ENCODE measurements at places on chromosomes 2 and 18.
A peak's percentile ranks its signal among the peaks of the same experiment; 100 is the strongest.

- no peak for DNase-seq
These were observed 1462.8 kb upstream of the LRRTM1 start for GRCh38 chr2:81767187-81767912.

GRCh38 chr2:100262555-100263320 is 59.6 kb downstream of the LONRF2 start:
- peak; percentile 77 for DNase-seq

DNA sequence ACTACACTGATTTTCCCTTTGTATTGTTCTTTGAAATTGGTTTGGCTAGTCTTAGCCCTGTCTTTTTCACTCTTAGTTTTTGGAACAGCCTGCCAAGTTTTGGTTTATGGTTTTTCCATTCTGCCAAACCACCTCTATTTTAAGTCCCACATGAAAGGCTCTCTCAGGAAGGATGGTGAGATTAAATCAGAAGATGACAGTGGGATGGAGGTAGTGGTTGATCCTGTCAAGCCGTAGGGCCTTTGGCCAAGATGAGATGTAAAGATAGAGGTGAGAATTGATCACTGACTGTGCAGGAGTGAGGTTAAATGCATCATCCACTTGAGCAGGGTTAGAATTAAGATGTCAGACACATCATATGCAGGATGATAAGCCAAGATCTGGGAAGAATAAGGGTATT is 948.5 kb downstream of the SLC4A3 start:
- DNase-seq: no peak

GRCh38 chr2:45194596-45194995 is 185.3 kb upstream of the SIX2 start:
- no peak for DNase-seq

- DNase-seq: no peak
These were observed 181.8 kb upstream of the NT5C1B start for GRCh38 chr2:18771212-18771611.

DNA sequence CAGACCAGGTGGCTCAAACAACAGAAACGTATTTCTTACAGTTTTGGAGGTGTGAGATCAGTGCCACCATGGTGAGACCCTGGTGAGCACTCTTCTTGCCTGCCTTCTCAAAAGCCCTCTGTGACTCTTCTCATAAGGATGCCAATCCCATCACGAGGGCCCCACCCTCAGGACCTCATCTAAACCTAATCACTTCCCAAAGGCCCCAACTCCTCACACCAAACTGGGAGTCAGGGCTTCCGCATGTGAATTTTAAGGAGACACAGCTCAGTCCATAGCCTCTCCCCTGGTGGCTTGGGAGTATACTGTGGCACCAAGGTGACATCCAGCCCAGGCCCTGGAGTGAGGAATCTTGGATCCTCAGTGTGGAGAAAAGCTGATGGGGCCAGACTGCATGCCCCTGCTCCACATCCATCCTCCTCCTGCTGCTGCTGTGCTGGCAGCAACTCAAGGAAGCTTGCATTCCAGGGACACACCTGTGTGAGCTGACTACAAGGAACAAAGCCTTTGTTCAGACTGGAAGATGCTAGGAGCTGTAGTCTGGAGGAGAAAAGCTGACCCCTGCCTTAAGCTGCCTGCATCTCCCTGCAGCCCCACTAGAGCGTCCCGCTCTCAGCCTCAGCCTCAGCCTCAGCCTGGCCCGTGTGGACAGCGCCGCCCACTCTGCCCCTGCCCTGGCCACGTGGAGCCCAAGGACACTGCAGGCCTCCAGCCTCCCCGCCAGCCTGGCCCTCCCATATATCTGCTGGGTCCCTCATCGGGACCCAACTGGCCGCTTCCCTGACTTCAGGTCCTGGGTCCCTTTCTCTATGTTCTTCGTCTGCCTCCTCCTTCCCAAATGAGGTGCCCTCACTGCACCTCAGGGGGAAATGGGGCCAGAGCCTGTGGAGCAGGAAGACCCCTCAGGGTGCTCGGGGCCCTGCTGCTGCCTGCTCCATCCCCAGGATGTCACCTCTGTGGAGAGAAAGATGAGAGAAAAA is 87.8 kb upstream of the RAB6C start:
- no peak for DNase-seq

DNA sequence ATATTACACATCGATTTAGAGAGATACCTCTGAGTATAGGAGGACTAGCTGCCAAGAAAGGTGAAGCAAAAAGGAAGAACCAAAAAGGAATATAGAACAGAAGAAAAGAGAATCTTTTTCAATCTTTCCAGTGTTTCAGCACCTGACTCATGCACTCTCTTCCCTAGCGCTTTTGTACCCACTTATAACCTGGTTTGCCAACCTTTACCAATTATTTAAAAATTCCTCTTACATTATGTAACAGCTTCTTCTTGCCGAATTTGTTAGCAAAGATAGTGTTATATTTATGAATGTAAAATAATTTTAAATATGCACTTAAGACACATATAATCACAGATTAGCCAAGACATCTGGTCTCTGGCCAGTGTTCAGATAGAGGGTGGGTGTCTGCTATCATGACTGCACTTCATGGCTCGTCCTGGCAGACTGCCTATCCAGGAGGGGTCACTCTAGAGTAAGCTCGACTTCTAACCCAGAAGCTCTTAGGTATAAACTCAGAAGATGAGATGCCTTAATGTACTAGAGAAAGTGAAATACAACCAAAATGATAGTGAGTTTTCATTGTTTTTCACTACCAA is 122.9 kb downstream of the ATAD2B start:
- no peak for DNase-seq

DNA sequence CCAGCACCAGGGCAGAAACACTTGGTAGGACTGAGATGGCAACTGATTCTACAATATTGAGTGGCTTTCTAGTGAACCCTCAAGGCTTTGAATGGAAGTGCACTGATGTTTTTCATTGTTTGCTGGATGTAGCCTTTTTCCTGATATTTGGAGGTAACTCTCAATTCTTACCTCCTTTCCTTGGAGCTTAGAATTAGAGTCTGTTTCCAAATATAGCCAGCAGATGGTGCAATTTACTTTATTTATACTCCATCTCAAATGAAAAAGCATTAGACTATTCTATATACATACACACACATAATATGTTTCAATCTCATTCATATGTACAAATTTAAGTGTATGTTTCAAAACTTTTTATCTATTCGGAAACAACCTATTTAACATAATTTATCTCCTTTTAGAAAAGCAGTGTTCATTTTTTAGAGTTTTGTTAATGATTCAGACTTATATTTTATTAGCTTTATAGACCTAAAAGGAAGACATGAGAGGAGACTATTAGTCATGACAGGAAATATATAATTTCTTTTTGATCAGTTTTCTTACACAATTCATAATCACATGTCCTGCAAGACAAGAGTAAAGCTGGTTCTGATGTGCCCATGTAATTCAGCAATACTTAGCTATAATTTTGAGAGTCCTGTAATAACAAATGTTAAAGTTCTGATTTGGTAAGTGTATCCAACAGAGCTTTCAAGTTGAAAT is 124.8 kb downstream of the NUP35 start:
- DNase-seq: no peak

DNA sequence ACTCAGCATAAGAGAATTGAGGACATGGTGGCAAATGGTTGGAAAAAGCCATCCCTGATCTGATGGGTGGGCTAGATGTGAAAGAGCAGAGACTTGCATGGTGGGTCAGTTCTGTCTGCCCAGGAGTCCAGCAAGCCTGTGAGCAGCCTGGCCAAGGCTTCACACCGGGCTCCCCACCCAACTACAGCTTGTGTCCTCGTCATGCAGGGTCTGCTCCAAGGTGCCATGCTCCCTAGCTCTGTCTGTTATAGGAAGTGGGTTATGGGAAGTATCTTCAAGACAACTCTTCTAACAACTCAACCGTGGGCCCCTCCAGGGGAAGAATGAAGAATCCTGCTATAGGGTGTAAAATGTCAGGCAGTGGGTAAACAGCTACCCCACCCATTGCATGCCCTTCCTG is 97.4 kb downstream of the ADD2 start:
- DNase-seq: no peak

DNA sequence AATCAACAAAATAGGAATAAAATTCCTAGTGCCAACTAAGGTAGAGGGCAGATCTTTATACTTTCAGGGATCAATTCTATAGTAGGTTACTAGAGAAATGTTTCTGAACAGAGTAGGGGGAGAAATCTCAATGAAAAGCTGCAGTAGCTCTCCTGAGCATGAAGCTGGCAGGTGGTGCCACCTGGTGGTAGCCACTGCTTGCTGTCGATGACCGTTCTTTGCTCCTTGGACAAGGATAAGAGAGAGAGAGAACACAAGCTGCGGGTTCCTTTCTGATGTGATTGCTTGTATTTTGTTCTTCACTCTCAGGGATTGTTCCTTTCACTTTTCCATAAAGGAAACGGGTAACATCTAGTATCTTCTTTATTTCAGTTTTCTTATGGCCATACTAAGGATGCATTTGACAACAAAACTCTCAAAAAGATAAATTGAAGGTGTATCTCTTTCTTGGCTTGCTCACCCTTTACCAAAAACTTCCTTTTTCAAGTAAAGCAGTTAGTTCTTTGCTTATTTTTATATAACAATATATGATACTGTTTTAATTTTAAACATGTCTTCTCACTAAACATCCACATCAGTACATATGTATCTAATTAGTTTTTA is 18.6 kb upstream of the MRPL19 start:
- DNase-seq: peak; percentile 67

DNA sequence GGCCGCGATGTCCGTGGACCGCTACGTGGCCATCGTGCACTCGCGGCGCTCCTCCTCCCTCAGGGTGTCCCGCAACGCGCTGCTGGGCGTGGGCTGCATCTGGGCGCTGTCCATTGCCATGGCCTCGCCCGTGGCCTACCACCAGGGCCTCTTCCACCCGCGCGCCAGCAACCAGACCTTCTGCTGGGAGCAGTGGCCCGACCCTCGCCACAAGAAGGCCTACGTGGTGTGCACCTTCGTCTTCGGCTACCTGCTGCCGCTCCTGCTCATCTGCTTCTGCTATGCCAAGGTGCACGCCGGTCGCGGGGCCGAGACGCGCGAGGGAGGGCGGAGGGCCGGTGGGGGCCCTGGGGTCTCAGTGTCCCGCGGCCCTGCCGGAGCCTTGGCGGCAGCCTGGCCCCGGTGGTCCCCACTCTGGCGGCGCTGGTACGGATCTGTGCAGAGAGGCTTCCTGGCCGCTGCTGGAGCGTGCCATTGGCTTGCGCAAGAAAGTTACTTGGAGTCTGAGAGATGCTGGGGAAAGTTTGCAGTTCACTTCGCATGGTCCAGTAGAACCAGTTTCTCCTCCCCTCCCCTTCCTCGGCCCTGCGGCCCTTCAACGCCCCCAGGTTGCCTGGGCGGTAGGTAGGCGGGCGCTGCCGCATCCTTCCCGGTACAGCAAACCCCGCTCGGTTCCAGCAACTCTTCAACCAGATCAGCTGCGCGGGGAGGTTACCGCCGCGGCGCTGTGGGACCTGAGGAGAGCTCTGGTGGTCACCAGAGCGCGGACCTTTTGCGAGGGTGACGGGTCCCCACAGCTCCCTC is 1.5 kb downstream of the GALR1 start:
- peak; percentile 38 for DNase-seq

DNA sequence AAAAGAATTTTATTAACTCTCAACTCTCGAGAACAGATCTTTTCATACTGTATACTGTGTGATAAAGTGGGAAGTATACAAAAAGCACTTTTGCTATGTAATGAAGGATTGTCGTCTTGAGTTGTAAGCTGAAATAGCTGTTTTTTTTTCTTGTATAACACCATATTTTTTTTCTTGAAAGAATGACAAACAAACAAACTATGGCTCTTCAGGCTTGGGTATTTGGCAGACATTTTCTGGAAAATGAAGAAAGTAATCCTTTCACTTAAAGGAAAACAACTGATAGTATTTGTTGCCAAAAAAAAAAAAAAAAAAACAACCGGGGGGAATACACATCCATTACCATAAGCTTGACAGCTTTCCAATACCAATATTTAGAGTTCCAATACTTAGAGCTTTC is 230.4 kb downstream of the ICOS start:
- no peak for DNase-seq

GRCh38 chr18:25244170-25244569 is 107.8 kb downstream of the ZNF521 start:
- DNase-seq: no peak

DNA sequence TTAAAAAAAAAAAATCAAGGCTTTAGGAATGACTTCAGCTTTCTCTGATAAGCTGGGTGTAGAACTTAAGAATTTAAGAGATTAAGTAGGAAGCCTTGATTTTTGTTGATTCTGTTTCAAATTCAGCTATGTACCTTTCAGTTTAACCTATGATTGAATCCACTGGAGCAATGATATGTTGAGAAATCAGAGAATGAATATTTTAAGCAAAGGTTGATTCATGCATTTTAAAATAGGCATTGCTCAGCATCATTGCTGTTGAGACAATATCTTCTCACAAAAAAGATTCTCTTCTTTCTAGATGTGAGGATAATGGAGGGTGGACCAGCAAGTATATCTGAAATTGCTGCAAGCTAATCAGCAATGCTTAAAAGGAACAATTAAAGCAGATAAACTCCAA is 109.8 kb downstream of the MAP3K20 start:
- no peak for DNase-seq

- DNase-seq: no peak
These were observed 267.3 kb downstream of the MTX2 start for GRCh38 chr2:176536439-176537133.

DNA sequence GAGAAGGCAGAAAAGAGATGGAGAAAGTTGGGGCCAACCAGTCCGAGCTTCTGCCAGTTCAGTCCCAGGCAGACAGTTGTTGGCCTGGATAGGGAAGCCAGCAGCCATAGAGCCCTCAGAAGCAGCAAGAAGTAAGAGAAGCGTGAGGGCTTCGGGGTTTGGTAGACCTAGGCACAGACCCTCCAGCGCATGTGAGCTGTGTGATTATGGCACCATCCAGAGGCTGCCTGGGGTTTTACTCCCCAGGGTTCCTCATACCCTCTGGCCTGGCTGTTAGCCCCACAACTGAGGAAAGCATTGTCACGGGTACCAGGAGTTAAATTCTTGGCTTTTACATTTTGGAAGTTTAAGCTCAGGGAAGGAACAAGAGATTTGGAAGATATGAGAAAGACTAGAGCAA is 93.7 kb upstream of the RAB6C start:
- no peak for DNase-seq

DNA sequence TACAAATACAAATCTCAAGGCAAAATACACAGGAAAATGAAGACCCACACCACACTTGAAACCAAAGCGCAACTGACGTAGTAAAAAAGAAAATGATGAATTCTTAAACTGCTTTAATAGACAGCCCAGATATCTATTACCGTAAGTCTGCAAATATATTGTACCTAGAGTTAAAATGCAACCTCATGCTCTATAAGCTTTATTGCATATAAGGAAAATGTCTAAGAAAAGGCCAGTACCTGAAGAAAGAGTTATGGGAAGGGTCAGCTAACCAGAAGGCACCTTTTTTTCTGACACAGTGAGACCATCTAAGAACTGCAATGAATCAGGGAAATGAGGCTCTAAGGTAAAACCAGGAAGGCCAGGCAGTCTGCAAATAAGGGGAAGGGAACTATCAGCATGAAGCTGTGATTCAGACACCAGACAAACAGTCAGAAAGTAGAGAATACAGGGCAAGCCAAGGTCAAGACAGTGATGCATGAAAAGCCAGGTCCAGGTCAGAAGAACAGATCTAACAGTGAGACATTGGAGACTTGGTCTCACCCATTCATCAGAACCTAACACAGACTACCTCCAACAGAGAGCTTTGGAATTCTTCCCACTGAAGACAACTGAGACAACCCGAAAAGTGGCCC is 46.9 kb downstream of the PDE11A start:
- no peak for DNase-seq

- DNase-seq: no peak
These were observed 26.6 kb downstream of the MYL1 start for GRCh38 chr2:210288408-210288807.

All from activated T-cell treated with anti-CD3 and anti-CD28 coated beads, Interleukin-2, amount 50 U/mL, for 24 hours (primary cell).